ENCODE measurements at places on chromosomes 4 and X. TPM values are rescaled to one million over a fixed set of nuclear protein-coding genes. Genes with fewer than 3 reads are reported as not detected.

DNA sequence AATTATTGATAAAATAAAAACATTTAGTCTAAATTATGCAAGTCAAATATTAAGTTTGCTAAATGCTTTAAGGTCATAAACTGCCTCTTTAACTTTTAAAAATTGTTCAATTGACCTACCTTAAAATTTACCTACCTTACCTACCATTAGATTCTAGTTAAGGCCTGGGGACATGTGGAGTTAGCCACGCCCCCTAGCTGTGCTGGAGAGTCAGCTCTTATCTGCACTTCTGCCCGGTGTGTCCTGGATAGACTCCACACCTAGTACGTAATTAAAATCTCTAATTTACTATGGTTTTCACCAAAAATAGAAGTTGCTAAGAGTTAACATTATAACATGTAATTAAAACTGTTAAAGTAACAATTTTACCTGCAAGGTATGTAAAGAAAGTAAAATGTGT is 22.7 kb downstream of the TENM3 start:
- DNase-seq, result no peak

Gene TMPRSS11F
- not detected for polyA plus RNA-seq

DNA sequence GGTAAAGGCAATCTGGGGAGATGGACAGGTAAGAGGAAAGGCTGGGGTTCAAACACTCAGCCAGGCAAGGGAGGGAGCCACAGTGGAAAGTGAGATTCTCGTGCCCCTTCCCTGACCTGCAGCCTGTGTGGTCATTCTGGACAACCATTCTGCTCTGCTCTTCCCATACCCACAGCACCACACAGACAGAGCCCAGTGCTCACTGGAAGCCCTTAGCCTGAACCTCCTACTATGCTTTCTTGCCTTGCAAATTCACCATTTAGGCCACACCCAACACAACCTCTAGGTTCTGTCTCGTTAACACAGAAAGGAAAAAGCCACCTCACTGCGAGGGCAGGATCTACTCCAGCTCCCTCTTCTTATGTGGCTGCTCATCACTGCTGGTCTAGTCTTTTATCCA is 92.7 kb downstream of the SHISA3 start:
- no peak for DNase-seq

Gene PCDH18
- 157 TPM for polyA plus RNA-seq

Gene H2BW2
- polyA plus RNA-seq, result 0.78 TPM

- no peak for DNase-seq
These were observed 984.4 kb downstream of the RAB28 start for GRCh38 chr4:12499693-12500092.

- no peak for DNase-seq
These were observed 95.2 kb downstream of the SYNPO2 start for GRCh38 chr4:118983831-118984230.

DNA sequence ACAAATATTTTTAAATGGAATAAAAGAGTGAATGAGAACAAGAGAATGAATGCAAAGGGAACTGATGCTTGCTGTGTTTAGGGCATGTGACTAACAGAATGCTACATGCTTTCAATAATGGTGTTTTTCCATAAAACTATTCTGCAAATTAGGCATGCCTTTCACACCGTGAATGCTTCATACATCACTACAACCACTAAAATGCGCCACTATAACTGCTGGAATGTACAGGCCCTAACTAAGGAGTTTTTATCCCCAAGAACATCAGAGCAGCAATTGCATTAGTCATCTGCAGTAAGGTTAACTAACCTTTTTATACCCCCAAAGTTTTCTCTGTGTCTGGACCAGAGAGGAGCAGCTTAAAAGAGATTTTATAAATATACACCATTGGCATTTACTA is 190.4 kb downstream of the ARAP2 start:
- no peak for DNase-seq

- peak; percentile 66 for DNase-seq
These were observed at the start of gene TRAM1L1 for GRCh38 chr4:117084866-117085701. Gene TRAM1L1, minus strand, starts transcription at chr4:117085576. Its CDS starts 183 bp downstream, at chr4:117085393.

DNA sequence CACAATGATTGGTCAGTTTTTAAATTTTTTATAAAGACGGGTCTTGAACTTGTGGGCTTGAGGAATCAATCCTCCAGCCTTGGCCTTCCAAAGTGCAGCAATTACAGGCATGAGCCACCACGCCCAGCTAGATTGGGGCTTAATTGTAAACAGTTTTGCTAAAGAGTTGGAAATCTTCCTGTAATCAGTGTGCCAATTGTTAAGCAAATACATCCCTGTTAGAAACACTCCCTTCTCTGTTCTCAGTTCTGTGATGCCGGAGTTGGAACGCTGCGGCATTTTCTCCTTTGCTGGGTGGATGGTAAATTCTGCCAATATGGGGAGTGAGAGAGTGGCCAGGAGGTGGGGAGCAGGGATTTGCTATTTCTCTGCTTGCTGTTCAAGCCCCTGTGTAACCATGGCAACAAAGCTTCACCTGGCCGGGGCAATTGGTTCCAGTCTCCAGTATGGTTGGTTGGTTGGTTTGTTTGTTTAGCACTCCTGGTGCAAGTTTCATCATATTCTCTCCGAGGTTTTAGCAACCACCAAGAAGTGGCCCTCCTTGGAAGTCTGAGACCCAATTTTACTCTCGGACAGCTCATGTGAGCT is 3.0 kb upstream of the SPATA4 start:
- DNase-seq, result no peak

DNA sequence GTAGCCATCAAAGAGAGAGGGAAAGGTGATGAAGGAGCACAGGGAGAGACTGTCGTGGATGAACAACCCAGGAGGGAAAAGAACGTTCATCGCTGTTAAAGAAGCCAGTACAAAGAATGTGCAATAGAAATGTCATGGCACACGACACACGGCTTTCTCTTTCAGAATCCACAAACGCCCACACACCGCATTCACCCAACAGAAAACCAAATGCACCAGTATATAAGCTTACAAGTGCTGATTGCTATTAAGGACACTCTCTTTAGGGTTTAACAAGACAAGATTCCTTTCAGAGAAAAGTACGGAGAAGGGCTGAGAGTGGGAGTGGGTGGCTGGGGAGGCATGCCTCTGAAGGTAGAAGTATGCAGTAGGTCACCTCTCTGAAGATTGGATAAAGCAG is 80.2 kb downstream of the C4orf51 start:
- no peak for DNase-seq

Gene MTCP1
- 15.1 TPM for polyA plus RNA-seq

Gene GPR119
- polyA plus RNA-seq, result not detected

DNA sequence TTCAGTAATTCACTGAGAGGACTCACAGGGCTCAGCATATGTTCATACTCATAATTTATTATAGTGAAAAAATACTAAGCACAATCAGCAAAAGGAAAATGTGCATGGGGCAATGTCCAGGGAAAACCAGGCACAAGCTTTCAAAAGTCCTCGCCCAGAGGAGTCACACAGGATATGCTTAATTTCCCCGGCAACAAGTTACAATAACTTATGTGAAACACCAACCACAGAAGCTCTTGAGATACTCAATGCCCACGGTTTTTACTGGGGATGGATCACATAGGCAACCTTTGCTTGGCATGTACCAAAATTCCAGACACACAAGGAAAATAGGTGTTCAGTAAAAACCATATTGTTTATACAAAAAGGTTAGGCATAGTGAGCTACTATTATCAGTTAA is 38.5 kb upstream of the STPG2 start:
- no peak for DNase-seq

- no peak for DNase-seq
These were observed 219.1 kb downstream of the EVC2 start for GRCh38 chr4:5489260-5489659.

DNA sequence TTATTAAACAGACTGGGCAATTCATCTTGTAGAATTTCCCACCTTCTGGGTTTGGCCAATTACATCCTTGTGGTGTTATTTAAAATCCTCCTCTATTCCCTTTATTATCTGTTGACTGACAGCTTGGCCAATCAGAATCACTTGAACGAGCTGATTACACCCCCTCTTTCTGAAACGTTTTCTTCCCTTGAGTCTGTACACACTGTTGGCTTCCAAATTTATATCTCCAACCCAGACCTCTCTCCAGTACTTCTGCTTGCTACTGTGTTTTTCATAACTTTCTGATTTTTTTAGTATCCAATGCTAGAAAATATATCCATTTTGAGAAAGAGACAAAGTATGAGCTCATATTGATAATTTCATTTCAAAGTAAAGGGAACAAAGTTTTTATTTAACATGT is 14.8 kb downstream of the CD38 start:
- DNase-seq, result no peak

Gene JCHAIN
- polyA plus RNA-seq, result 0.45 TPM

DNA sequence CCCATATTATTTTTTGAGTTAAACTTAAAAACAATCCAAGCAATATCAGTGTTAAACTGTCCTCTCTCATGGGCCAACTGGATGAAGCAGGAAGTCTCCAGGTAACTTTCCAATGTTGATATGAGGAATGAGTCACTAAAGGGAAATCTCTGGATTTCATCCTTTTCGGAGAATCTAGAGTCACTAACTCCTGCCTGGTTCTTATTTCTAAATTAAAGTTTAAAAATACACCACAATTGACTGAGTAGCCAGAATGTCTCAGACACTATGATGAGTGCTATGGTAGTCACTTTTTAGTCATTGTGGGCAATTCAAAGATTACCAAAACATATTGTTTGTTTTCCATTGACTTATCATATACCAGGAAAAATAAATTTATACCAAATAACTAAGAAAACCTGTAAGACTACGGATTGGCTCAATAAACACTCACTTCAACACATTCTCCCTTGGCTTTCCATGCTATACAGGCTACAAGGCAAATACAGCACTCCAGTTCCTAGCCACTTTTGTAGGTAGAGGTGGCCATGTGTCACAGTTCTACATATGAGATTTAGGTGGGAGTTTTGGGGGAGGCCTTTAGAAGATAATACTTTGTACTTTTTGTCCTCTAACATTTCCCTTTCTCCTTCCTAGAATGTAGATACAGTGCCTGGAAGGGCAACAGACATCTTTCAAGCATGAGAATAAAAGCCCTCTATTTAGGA is 8.6 kb downstream of the SLC9B2 start:
- DNase-seq, result no peak

- no peak for DNase-seq
These were observed 66.8 kb downstream of the HHIP start for GRCh38 chr4:144712775-144713174.

DNA sequence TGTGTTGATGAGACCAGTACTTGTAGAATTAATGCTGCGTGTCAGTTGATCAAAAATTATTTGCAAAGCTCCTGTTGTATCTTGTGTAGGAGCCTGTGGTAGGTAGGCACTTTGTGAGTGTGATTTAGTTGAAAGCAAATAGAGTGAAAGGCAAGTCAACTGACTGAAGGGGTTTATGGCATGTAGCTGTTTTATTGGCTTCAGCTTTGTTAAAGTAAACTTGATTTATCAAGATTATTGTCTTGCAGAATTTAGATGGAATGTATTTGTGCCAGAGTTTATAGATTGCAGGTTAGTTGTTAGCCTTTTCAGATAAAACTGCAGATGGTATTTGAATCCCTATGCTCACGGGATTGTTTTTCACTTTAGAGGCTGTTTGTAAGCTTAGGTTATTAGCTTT is 128.0 kb downstream of the FRAS1 start:
- DNase-seq, result no peak

DNA sequence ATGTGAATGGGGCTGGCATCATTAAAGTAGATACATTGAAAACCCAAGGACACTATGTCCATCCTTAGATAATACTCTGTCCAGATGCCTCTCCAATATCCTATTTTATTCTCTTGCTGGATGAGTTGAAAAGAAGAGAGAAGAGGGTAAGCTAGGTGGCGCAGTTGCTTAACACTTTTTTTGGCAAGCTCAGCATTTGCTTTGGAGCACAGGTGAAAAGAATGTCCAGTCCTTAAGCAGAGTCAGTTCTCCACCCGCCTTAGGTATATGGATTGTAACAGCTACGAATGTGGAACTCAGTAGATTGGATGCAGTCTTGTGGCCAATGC is 208.4 kb downstream of the NWD2 start:
- DNase-seq, result peak; percentile 76

Gene CXorf49
- polyA plus RNA-seq, result not detected

Gene ADAMTS3
- polyA plus RNA-seq, result 13.0 TPM

GRCh38 chr4:139315221-139315675 is 13.0 kb upstream of the NDUFC1 start:
- no peak for DNase-seq

Gene HSFX4
- 0.20 TPM for polyA plus RNA-seq

GRCh38 chr4:42167709-42168108 is 15.3 kb upstream of the BEND4 start:
- no peak for DNase-seq

DNA sequence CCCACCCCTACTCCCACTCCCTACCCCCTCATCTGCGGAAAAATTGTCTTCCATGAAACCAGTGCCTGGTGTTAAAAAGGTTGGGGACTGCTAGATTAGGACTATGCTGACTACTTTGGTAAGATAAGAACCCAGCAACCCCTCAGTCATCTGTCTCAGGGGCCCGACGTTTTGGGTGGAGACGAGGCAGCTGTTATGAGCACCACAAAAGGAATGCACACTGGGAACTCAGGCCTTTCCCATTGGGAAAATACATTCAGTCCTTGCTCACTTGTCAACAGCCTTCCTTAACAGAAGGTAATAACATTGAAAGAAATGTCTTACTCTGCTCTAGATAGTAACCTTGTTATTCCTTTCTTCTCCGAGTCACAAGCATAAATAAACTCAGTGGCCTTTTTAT is 310.8 kb downstream of the AFF2 start:
- no peak for DNase-seq

DNA sequence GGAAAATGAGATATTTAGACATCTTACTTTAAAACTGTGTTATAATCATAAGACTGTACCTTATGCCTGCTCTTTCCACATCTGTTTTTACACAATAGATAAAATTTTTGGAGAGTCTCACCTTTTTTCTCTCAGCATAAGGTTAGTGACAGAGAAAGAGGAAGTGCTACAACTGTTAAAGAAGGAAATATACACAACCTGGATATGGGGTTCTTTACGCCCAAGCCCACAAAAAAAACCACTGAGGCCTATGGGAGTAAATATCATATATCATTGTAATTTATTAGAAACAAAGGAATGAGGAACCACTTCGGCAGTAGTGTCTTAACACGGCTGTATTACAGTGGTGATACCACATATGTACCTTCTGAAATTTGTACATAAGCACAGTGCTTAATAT is 265.9 kb upstream of the GK2 start:
- DNase-seq, result no peak

- no peak for DNase-seq
These were observed 25.2 kb downstream of the LEF1 start for GRCh38 chr4:108143515-108143914.

GRCh38 chr4:24988776-24989175 is 42.0 kb downstream of the LGI2 start:
- no peak for DNase-seq

Gene ARHGAP10
- 19.1 TPM for polyA plus RNA-seq

Gene TGIF2LX
- not detected for polyA plus RNA-seq

All from left renal pelvis (tissue), 4 donors.